ENCODE measurements at places on chromosomes 3 and 15.

- DNase-seq: no peak
Observed at GRCh38 chr15:33871980-33872379, 96.3 kb upstream of the CHRM5 start.

GRCh38 chr3:189331002-189331418 is 159.2 kb downstream of the TPRG1 start:
- no peak for DNase-seq

- no peak for DNase-seq
Observed at GRCh38 chr15:38189671-38190295, 62.9 kb upstream of the SPRED1 start.

DNA sequence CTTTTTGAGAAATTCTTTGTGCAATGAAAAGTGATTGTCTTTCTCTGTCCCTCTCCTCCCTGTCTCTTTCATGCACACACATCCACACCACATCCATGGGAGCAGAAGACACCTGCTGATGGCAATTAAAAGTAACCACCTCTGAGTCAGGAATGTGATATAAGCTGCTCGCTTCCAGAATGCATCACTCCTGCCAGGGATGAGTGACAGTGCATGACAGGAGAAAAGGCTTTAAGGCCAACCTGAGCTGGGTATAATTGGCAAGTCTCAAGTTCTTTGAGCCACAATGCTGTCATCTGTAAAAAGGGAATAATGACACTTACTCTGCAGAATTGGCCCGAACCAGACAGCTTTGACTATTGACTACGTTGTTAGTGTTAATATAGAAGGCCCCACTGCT is 59.6 kb downstream of the UBP1 start:
- no peak for DNase-seq

GRCh38 chr15:74320352-74321247 is 46.8 kb downstream of the CYP11A1 start:
- DNase-seq: no peak

- DNase-seq: no peak
Observed at GRCh38 chr15:35491999-35492398, 54.0 kb downstream of the DPH6 start.

- DNase-seq: no peak
Observed at GRCh38 chr3:126515066-126515706, 2.4 kb downstream of the UROC1 start.

DNA sequence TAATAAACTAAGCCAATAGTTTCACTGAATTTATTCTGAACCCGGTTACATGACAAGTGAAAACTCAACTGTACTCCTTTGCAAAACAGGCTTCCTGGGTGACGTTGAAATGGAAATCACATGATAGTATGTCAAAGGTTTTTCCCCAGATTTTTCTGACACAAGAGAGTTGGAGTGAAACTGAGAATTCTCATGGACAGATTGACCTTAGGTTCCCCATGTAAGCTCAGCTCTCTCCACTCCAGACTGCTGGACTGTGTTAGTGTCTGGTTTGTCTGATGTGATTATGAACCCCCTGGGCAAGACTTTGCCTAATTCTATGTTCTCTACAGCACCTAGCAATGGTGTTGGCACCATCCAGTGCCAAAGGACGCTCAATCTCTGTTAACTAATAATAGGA is 219.7 kb upstream of the COL8A1 start:
- no peak for DNase-seq
